ENCODE measurements at places on chromosomes 13 and 19.

DNA sequence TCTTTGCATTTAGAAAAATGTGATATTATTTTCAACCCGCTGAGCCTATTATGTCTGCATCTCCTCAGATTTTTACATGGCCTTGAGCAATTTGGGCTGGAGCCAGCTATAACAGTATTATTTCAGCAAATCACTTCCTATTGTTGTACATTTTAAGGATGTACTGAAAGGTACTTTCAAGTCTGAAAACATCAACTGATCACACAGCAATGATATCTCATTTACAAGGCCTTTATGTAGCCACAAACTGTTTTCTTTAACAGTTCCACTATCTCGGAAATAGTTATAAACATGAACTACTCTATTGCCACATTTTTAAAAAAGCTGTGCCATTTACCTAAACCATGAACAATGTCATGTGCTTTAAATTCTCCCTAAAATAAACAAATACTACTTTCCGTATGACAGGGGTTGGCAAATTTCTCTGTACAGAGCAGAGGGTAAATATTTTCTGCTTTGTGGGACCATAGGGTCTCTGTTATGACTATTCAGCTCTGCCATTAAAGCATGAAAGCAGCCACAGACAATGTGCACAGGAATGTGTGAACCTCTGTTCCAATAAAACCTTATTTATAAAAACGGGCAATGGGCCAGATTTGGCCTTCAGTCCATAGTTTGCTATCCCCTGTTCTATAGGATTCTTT lies 560.4 kb downstream of the GPC6 start:
- no peak for DNase-seq

DNA sequence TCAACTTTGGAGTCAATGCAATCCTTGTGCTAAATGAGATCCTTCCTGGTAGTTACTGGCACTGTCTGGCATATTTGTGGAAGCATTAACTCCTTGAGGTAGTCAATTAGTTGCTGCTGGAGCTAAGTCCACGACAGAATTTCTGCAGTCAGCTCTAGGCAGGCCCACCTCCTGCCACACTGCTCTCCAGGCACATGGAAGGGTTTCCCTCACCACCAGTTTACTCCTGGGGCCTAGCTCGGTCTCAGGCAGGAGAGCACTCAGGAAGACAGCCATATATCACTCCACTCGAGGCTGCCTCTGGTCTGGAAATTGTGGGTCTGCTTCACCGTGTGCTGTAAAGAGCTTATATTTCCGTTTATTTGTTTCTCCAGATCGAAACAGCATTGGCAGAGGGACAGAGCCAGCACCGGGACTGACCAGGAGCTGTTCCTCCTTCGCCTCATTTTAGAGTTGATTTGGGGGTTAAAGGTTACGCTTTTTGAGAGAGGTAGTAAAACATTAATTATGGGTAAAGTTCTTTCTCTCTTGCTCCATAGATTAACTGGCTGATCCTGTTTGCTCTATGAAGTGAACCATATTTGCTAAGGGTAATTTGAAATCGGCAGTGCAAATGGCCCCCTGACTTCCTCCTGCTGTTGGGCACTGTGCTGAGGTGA lies 20.6 kb upstream of the GTF3A start:
- DNase-seq = no peak

GRCh38 chr19:13781547-13781946 lies 7.3 kb downstream of the C19orf53 start:
- DNase-seq = no peak

DNA sequence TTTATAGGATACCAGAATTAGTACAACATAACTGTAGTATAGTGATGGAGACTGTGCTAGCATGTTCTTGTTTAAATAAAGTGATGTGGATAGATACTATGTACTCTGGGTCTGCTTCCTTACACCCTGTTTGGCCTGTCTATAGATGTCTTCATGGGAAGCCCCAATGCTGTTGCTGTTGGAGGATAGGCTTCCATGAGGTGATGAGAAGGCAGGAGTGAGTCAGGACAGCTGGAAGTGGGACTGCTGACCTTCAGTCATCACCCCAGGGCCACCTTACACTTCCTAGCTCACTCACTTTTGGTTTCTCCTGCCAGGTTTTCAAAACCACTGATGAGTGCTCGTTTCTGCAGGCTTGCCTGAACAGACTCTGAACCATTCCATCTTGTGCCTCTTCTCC lies 4.2 kb downstream of the KCTD4 start:
- no peak for DNase-seq

GRCh38 chr13:25034173-25034572 lies 61.8 kb upstream of the PABPC3 start:
- DNase-seq = no peak

DNA sequence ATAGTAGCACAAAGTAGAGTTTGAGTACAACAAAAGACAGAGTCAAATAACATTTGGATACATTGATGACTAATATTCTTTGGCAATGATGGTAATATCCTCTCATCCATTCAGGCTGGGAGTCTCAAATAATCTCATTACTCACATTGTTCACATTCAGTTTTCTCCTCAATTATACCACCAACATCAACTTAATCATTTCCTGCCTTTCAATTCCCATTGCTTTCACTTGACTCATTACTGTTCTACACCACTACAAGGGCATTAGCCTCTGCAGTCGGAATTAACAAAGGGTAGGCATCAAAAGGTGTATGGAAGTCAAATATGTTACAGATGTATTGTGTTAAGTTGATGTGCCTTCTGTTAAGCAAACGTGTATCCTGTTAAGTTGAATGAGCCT lies 518.4 kb upstream of the SLITRK1 start:
- no peak for DNase-seq

GRCh38 chr19:50565984-50566903 lies 2.0 kb downstream of the LRRC4B start:
- no peak for DNase-seq

DNA sequence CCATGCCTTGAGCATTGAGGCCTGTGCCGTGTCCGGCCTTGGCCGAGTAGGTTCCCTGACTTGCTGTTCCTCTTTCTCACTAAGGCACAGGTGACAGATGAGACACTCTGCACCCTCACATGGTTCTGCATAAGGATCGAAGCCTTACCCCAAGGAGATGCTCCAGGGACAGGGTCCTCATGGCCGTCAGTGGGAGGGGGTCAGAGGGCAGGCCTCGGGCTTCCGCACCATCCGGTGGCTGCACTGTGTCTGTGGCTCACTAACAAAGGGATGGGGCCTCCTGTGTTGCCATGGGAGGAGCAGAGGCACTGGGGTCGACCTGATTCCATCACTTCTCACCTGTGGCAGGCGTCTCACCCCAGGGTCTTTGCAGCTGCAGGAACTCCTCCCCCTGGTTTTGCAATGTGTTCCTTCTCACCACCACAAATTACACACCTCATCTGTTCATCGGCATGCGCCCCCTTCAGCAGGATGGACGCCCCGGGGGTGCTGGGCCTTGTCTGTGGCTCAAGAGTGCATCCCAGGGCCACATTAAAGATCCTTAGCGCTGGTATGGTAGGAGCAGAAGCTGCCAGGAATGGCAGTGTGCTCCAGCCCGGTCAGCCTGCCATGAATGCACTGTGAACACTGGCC lies 113.3 kb upstream of the SOX1 start:
- no peak for DNase-seq

DNA sequence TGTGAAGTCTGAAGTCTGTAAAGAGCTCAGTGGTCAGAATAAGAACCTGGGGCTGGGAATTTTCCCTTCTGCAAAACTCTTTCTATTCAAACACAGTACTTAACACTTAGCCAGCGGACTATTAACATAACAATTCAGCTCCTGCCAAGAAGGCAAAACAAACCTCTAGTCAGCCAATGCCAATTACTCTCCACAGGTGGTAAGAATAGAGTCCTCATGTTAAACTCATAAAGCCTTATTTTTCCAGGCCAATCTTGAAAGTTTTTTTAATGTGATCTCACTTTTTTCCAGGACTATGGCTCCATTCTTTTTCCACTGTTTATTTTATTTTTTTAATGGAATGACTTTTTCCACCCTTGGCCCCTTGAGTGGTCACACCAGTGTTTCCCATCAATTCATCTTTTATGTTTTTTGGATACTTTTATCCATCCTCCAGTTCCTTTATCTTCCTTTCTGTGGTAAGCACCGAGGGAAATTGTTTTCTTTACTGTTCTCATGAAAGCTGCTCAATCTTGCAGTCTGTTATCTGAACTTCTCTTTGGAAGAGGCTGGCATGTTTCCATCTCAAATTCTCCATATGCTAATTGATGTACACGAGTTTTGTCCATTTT lies 217.3 kb downstream of the LHFPL6 start:
- DNase-seq = no peak

- no peak for DNase-seq
These were observed 30.0 kb upstream of the USPL1 start for GRCh38 chr13:30587739-30588138.

DNA sequence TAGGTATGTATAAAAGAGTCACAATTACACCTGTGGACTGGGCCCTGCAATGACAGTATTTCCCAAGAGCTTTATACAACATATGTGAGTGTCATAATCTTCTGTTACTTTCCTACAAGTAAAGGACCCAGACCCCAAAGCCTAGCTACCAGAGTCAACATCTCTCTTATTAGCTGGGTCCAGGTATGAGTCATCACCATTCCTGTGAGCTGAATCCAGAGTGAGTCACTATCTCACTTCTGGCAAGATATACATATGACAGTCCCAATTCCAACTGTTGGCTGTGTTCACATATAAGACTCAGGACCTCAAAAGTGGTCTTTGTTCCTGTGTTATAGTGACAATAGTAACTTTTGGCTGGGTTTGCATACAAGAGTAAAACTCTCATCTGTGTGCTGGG lies 46.7 kb downstream of the ZNF729 start:
- DNase-seq = no peak

GRCh38 chr19:32176591-32176990 lies 168.8 kb upstream of the ZNF507 start:
- DNase-seq = no peak

DNA sequence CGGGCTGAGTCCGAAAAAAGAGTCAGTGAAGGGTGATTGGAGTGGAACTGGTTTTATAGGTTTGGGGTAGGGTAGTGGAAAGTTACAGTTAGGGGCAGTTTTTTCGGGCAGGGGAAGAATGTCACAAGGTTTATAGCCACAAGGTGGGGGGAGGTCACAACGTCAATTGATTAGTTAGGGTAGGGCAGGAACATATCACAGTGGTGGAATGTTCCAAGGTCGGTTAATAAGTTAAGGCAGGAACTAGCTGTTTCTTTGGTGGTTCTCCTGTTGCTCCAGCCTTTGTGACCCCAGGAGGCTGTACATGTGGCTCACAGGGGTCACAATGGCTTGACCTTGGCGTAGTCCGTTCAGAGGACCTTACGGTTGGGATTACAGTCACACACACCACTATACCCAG lies 20.3 kb downstream of the RDH8 start:
- DNase-seq = no peak

DNA sequence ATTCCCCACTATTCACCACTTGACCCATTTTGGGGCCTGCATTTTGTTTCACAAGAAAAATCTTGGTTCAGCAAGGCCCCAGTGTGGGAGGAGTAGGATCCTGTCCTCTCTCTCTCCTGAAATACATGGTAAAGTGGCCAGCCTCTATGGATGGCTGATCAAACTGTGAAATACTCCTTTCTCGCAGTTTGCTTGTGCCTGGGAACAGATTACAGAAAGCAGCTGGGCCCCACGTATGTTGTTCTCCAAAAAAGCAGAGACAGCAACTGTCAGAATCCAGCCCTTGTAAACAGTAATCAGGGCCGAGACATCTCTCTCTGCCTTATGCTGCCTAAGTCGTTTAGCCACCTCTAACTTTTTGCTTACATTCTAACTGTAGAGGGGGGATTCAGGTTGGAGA lies 61.0 kb upstream of the RAP2A start:
- peak; percentile 33 for DNase-seq

GRCh38 chr13:84192125-84192524 lies 309.9 kb upstream of the SLITRK1 start:
- no peak for DNase-seq

- DNase-seq = no peak
These were observed 46.1 kb upstream of the MAP3K10 start for GRCh38 chr19:40144947-40145748.

DNA sequence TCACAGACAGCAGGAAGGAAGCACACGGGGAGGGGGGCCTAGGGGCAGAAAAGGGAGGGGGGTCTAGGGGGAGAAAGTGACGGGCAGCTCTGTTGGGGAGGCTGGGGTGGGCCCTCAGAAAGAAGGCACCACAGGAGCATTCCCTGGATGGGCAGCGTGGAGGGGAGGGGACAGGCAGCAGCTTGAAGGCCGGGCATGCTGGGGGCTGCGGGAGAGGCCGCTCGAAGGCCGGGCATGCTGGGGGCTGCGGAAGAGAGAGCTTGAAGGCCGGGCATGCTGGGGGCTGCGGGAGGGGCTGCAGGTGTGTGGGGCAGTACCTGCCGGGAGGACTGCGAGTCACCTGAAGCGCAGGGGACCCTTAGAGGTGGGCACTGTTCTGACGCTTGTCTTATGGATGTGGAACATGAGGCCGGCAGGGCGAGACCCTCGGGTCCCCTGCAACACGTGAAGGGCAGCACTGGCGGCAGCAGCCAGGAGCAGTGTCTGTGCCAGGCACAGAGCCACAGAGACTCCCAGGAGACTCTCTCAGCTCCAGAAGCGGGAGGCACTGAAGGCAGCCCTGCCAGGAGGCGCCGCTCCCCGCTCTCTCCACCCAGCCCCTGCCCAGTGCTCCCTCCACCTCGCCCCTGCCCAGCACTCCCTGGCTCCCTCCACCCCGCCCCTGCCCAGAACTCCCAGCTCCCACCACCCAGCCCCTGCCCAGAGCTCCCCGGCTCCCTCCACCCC lies 13.3 kb downstream of the ZNF787 start:
- no peak for DNase-seq

DNA sequence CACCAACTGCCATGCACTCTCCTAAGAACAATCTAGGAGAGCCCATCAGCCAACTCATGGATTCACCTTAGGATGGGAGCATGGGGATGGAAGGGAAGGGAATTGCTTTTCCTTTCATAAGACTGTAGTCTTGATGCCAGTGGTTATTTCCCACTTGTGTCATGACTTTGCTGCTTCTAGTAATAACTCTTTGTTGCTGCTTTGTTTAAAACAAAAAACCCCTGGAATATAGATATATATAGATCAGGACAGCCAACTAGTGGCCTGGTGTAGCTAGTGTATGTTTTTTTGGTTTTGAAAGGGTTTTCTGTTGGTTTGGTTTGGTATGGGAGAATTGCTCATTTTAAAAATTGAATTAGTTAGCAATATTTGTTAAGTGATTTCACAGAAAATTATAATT lies 39.3 kb upstream of the KCTD4 start:
- no peak for DNase-seq

- DNase-seq = no peak
These were observed 6.2 kb downstream of the ABCC4 start for GRCh38 chr13:95295026-95295425.

- no peak for DNase-seq
These were observed 8.7 kb downstream of the BRD4 start for GRCh38 chr19:15323496-15324235.

DNA sequence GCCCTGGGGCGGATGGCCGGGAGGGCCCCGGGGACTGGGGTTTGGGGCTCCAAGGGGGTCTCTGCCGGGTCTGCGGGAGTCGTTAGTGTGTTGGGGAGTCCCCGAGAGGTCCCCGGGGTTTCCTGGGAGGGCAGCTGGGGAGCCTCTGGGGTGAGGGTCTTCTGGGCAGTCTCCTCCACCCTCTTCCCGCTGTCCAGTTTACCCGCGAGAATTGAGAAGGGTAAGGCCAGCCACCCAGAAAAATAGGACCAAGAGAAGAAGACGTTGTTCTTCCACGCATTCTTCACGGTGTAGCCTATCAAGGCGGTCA lies 1.0 kb upstream of the ETFB start:
- no peak for DNase-seq

GRCh38 chr19:6616011-6616410 lies 25.1 kb upstream of the CD70 start:
- no peak for DNase-seq

- DNase-seq = no peak
These were observed 1.1 kb downstream of the CNOT3 start for GRCh38 chr19:54138489-54139256.
